ENCODE measurements at places on chromosomes 16 and 17.

GRCh38 chr16:69555437-69555836 lies 10.3 kb upstream of the NFAT5 start:
- no peak for DNase-seq

DNA sequence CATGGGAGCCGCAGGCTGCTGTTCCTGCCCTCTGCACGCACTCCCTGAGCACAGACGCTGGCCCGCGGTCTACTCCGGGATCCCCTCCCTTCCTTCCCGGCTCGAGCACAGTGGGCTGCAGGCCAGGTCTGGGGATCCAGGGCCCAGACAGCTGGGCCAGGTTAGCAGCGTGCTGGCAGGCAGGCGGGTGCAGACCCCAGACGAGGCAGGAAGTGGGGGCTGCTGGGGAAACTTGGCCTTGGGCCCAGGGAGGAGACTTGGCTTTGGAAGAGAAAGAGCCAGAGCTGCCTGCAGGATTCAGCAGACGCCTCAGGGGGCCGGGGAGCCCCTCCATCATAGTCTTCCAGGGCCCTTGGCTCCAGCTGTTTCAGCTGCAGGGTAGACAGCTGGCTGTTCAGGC lies 30.2 kb upstream of the ABCC3 start:
- no peak for DNase-seq

DNA sequence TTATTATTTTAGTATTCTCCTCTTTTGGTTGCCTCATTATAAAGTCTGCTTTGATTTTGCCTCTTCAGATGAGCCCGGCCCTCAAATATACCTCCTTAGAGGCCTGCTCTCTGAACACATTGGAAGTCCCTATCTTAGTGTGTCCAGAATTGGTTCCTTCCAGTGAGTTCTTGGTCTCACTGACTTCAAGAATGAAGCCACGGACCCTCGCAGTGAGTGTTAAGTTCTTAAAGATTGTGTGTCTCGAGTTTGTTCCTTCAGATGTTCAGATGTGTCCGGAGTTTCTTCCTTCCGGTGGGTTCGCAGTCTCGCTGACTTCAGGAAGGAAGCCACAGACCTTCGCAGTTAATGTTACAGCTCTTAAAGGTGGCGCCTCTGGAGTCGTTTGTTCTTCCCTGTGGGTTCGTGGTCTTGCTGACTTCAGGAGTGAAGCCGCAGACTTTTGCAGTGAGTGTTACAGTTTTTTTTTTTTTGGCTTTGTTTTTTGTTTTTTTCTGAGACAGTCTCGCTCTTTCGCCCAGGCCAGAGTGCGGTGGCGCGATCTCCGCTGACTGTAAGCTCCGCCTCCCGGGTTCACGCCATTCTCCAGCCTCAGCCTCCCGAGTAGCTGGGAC lies 45.8 kb upstream of the NOS2 start:
- DNase-seq: no peak

DNA sequence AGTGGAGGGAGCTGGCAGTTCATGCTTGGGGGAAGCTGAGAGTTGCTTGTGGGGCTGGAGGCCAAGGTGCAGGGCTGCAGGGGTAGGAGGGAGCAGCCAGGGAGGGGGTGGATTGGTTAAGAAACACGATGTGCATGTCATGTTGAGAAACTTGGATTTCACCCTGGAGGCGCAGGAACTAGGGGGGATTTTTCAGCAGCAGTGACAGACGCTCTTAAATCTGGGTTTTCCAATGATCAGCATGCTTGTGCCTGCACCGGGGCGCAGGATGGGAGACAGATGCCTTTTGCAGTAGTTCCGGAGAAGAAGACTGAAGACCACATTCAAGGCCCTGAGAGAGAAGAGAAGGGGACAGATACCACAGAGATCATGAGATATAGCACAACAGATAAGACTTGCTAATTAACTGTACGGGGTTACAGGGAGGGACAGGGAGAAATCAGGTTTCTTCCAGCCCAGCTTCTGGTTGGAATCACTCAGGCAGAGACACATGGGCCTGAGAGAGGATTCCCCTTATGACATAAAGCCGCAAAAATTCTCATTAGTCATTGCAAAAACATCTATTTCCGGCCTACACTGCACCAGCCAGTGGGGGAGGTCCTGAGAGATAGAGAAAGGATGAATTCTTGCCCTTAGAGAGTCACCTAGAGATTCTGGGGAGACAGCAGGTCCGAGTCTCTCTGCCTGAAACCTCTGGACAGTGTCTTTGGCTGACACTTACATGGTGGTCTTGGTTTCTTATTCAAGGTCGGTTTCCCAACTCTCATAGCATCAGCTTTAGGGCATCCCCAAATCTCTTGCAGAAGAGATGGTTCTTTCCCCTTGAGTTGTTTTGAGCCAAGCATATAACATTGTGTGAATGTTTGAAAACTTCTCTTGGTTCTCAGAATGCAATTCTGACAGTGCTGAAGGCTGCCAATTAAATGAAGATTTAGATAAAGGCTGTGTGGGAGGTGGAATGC lies 27.1 kb downstream of the CDH13 start:
- DNase-seq: no peak

DNA sequence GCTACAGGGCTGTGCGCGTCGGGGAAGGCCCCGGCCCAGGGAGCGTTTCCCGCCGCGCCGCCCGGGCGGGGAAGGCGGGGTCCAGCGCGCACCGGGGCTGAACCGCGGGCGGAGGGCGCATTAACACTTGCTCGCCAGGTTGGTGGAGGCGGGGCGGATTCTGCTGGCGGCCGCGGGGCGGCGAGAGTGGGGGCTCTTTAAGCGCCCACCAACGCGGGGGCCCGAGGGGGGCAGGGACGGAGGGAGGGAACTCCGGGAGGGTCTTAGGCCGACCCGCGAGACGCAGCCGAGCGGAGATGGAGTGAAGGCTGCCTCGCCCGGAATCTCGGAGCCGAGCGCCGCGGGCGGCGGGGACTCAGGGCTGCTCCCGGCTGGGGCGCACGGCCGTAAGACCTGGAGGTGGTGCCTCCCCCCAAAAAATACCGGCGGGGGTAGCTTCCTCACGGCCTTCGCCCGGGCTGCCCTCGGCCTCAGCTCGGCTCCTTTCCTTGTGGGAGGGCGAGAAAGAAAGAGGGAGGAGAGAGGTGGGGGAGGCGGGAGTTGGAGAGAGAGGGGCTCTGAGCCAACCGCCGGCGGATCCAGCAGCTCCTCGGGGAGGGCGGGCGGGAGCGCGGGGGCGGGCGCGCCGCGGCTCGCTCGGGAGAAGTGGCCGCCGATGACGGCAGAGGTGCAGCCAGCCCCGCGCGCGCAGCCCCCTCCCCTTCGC lies 415 bp upstream of the FOXF1 start:
- DNase-seq: no peak

All from erythroblast (primary cell).